AG08396 (cell line): ENCODE measurements at places on chromosomes 11 and 22.

DNA sequence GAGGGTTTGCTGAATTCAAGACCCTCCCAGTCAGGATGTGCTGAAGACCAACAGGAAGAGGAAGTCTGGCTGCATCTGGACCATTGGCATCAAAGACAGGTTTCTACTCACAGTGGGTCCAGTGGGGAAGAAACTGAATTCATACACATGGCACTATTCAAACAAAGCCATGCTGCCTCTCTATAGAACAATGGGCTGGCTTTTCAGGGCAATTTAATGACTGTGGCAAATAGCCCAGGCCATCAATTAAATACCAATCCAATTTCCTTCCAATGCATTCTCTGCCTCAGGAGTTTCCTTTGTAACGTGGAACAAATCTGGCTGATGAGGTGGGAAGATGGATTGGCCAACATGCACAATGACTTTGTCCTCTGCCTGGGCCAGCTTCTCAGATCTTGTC, 98.6 kb downstream of the SEZ6L start:
- DNase-seq: no peak

- no peak for DNase-seq
These were observed 281 bp downstream of the TSPAN18 start for GRCh38 chr11:44727114-44727372.

GRCh38 chr11:3202759-3203158, 15.9 kb downstream of the MRGPRG start:
- DNase-seq: peak; percentile 11

GRCh38 chr22:46894081-46894671, 131.7 kb downstream of the TBC1D22A start:
- peak; percentile 62 for DNase-seq

DNA sequence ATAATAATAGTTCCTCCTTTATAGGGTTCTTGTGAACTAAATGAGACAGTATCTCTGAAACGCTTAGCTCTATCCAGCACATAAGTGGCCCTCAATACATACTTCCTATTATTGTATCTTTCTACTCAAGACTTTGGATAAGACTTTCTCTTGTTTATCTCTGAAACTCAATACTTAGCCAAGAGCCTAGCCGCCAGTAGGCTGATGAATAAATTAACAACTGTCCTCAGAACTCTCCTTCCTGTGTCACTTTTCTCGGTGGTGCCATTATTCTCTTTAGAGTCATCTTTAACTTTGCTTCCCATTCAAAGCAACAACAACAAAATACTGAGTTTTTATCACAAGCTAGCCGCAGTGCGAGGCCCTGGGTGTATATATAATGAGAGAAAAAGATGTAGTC, 86.9 kb downstream of the FAM83F start:
- DNase-seq: no peak

- DNase-seq: no peak
These were observed 856.4 kb downstream of the LRRC4C start for GRCh38 chr11:40602866-40603552.

GRCh38 chr11:133219543-133219942, 312.8 kb downstream of the OPCML start:
- no peak for DNase-seq

- DNase-seq: no peak
These were observed 1.1 kb upstream of the NOL12 start for GRCh38 chr22:37684803-37685615.

DNA sequence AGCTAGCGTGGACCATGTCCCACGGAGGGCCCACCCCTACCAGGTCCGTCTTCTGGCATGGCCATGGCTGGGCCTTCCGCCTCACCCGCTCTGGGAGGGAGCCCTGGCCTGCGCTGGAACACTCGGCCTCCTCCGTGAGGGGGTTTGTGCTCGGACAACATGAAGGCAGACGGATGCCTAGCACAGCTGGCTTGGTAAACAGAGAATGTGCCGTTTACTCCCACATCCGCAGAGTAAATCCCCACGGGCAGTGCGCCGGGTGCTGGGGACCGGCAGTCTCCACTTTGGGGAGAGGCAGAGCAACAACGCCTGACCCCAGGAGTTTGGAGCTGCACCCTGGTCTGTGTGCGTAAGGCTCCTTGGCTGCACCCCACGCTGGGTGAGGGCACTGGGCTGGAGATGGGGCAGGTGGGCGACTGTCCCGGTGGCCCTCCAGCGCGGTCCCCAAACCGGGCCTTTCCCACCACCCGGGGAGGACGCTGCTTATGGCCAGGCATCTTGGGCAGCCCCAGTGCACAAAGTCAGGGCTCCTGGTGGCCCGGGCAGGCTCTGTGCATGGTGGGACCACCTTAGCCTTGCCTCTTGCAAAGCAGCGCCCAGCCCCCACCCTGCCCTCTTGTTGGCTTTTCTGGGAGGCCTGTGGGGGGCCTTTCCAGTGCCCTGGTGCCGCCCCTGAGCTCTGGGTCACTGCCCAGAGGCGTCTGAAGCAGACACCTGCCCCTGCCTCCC, 30.7 kb upstream of the MUC5AC start:
- DNase-seq: no peak

DNA sequence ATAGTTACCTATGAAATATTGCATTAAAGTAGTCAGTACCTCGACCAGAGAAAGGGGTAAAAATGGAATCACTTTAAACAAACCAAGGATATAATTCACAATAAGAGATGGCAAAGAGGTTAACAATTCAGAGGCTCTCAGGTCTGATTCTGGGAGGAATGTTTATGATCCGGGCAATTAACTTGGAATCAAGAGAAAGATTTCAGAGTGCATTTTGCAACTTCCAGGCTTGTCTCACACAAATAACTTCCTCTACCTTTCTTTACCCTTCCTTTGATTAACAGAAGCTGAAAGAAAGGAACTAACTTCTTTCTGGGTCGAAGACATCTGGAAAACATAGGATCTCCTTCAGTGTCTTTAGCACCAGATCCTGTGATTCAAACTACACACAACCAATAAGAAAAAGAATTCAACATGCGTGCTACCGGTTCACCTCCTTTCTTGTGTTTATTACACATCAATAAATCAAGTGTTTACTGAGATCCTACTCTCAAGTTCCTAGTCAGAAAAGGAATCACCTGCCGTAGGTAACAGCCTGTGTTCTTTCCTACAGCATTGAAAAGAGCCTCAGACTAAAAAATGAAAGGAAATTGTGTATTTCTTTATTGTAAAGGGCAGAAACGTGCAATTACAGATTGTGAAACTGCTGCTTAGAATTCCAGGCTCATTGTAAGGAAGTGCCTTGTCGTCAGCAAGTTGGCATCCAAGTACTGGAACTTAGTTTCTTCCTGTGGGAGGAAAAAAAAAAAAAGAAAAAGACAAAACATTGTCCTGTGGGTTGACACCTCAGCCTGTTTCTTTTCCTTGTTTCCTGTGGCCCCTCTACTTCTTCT, 29.5 kb downstream of the CARD18 start:
- DNase-seq: no peak

DNA sequence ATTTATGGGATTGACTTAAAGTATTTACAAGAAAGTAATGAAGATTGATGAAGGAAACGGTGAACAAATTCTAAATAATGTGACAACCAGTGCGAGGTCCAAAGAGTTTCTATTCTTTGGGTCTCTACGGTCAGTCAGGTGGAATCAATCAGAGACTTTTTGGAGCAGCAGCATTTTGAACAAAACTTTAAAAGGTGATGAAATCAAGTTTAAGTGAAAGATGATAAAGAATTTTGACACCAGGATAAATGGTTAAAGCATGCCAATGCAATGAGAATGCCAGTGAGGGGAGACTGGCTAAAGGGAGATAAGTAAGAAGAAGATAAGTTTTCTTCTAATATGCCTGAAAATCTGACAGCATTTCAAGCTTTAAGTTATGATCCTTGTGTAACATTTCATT, 67.9 kb downstream of the DCUN1D5 start:
- DNase-seq: no peak

DNA sequence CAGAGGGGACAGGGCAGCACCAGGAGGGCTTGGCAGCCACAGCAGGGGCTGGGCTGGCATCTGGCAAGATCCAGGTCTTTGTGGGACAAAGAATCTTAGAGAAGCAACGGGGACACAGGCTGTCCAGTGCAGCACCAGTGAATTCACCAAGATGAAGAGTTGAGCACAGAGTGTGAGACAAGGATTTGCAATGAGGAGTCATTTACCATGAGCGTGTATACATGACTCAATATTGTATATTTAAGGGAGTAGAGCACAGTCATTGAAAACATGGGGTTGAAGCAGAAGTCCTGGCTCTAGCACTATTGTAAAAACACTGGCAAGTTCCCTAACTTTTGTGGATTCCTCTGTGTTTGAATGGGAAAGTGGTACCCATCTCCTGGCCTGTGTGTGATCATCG, 3.5 kb downstream of the APOL1 start:
- no peak for DNase-seq

DNA sequence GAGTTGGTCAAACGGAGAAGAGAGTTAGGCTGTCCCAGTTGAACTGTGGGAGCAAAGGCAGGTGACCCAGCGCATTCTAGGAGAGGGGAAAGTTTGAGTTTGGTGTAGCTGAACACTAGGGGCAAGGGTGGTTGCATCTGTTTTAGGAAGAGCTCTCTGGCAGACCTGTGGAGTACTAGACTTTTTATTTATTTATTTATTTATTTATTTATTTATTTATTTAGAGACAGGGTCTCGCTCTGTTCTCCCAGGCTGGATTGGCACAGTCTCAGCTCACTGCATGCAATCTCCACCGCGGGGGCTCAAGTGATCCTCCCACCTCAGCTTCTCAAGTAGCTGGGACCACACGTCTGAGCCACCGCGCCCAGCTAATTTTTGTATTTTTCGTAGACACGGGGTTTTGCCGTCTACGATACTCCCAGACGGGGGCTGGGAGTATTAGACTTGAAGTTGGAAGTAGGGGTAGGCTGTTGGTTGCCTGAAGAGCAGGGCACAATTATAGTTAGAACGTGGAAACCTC, 950 bp upstream of the ACER3 start:
- DNase-seq: no peak

DNA sequence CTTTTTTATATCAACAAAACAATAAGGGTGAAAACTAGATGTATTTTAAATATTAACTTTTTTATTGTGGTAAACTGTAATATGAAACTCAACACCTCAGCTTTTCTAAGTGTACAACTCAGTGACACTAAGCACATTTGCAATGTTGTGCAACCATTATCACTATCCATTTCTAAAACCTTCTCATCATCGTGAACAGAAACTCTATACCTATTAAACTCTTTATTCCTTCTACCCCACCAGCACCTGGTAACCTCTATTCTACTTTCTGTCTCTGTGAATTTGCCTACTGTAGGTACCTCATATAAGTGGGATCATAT, 9.4 kb downstream of the HORMAD2 start:
- DNase-seq: no peak

- no peak for DNase-seq
These were observed 25.0 kb downstream of the SNX19 start for GRCh38 chr11:130891326-130891725.

DNA sequence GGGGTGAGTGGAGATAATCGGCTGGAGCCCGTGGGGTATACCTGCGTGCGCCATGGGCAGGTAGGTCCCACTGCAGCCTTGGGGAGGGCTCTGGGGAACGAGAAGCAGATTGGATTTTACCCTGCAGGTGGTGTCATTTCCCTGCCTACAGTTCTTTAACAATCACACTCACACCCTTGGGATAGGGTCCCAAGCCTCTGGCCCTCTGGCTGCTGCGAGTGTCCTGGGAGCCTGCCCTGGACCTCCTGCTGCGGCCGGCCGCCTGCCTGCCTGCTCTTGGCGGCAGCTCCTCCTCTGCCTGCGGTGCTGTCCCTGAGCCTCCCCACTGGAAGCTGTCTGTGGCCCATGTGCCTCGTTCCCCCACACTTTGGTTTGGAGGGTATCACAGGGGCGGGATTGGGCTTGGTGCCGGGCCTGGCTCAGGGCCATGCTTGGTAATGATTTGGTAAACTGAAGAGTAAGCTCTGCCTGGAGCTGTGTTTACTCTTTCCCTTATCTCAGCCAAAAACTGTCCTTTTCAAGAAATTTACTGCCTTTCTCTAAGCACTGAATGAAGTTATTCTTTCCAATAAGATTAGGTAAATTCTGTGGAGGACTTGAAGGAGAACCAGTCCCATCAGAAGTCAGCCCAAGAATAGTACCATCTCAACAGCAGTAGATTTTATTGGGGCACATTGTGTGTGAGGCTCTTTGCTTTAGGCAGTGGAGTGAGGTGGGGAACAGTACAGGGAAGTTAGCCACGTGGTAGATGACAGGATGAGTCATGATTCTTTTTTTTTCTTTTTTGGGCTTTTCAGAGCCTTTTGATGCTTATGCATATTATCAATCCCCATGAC, 53.7 kb downstream of the TBC1D22A start:
- peak; percentile 54 for DNase-seq

DNA sequence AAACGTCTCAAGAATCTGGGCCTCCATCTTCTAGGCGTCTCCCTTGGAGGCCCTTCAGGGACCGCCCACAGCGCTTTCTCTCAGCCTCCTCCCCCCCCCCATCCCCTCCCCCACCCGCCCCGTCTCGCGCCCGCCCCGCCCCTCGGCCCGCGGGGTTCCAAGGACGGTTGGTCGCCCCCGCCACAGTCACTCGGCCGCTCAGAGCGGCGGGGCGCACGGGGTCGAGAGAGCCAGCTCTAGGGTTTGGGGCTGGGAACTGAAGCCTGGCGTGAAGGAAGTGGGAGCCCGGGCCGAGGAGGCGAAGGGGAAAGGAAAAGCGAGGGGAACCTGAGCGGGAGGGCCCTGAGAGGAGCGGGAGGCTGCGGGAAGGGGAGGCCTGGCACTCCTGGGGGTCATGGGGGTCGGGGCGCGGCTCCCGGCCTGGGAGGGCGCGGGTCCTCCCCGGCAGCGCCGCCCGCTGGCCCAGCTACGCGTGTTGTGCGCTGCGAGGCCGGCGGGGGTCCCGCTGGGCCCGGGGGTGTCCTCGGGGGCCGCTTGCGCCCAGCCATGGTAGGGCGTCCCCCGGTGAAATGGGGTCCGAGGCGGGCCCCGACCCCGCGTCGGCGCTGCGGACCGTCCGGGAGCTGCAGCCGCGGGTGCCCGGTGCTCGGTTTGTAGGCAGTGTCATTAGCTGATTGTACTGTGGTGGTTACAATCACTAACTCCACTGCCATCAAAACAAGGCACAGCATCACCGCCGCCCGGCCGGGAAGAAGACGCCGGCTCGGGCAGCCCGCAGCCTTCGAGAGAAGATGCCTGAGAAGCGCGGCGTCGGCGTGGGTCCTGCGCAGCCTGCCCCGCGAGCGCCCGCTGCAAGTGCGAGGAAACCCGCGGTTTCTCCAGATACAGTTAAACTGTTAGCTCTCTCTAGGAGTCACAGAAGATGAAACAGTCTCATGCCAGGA, at the start of gene BTG4:
BTG4 (minus strand) TSS at position 91 of the 944 bp plus-strand sequence. CDS start 13,610 bp downstream, outside the sequence.
- DNase-seq: peak; percentile 48

GRCh38 chr22:42282252-42282942, 11.9 kb upstream of the TCF20 start:
- DNase-seq: no peak
